ENCODE measurements at places on chromosomes 13 and 19. TPM values are rescaled to one million over a fixed set of nuclear protein-coding genes. Genes with fewer than 3 reads are reported as not detected.

TYROBP gene
- total RNA-seq: 12.7 TPM

- H3K4me1 ChIP-seq: no peaks in the 10 kb centered on the region
- H3K27ac ChIP-seq: no peak overlapping the region
- H3K36me3 ChIP-seq: no peaks in the 10 kb centered on the region
- H3K4me3 ChIP-seq: no peak overlapping the region
- no peaks in the 10 kb centered on the region for H3K27me3 ChIP-seq
- no peak for DNase-seq
These were observed 127.5 kb upstream of the OBI1 start for GRCh38 chr13:78786459-78786858.

RXFP2 gene
- total RNA-seq: not detected

SLITRK6 gene
- total RNA-seq: not detected

- no peak overlapping the region for H3K4me3 ChIP-seq
- H3K27me3 ChIP-seq: no peaks in the 10 kb centered on the region
- no peak for DNase-seq
- H3K4me1 ChIP-seq: no peaks in the 10 kb centered on the region
- no peaks in the 10 kb centered on the region for H3K36me3 ChIP-seq
These were observed 37.6 kb downstream of the KCTD12 start for GRCh38 chr13:76848596-76848995.

DNA sequence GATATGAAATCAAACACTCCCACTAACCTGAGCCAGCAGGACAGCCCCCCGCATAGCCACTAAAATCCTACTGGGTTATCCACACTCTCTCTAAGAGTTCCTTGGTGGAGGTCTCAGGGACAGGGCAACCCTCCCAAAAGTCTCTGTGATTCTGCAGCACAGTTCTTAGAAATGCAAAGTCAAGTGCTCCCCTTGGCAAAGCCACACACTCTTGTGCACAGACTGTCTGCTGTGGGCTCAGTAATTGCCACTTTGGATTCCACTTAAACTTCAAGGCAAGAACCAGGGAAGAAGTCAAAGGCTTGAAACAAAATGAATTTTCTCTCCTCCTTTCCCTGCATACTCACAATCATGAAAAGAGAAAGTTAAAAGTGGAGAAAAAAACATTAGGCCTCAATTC, 61.5 kb downstream of the DOCK9 start:
- peaks cover 18% of the 10 kb centered on the region for H3K4me1 ChIP-seq
- no peak for DNase-seq
- peaks cover 12% of the 10 kb centered on the region for H3K36me3 ChIP-seq
- H3K4me3 ChIP-seq: no peak overlapping the region

PDX1 gene
- total RNA-seq: not detected

GRCh38 chr13:43730642-43731041, 56.1 kb downstream of the ENOX1 start:
- DNase-seq: no peak
- no peaks in the 10 kb centered on the region for H3K36me3 ChIP-seq
- no peak overlapping the region for H3K27ac ChIP-seq

DNA sequence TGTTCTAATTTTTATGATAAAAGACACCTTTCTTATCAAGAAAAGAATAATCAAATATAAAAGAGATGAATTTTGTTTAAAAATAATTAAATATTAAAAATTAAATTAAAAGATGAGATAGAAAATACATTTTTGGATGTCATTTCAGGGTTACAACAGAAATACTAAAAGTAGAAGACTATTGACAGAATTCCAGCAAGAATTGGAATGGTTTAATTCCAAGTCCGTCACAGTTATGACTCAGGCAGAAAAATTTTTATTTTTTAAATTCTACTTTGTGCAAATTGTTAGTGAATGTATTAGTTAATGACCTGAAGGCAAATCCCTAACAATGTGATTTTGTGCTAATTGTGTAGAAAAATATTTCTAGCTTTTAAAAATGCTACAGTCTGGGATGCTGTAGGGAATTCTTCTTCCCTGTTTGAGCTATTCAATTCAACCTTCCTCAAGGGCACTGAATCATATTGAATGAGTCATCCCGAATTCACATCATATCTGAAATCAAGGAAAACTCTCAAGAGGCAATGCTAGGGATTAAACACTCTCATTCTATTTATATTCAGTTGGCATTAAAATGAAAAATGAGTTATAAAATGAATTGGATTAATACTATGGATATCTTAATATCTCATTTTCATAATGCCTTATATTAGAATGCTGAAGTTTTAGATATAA, 633.5 kb upstream of the ATXN8OS start:
- H3K4me1 ChIP-seq: no peaks in the 10 kb centered on the region
- no peaks in the 10 kb centered on the region for H3K36me3 ChIP-seq
- no peak overlapping the region for H3K27ac ChIP-seq

DNA sequence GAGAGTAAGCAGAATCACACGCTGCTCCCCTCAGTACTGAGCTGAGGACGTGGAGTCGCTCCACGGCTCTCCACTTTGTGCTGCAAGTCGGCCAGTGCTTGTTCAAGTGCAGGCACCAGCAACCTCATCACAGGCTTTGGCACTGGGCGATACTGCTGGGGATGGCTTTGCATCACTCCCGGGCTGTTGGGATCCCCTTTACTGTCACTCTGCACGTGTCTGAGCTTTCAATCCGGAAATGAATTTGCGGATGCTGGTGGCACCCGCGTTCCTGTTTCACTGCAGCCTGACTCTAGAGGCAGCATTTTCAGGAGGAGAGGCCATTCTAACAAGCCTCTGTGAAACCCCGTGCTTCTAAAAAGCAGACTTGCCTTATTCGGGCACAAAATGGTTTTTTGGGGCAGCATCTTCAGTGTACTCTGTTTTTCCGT, 19.1 kb downstream of the SMARCA4 start:
- peaks cover 9% of the 10 kb centered on the region for H3K36me3 ChIP-seq
- DNase-seq: peak; percentile 6
- no peaks in the 10 kb centered on the region for H3K27me3 ChIP-seq
- H3K4me1 ChIP-seq: no peaks in the 10 kb centered on the region
- no peak overlapping the region for H3K27ac ChIP-seq
- H3K4me3 ChIP-seq: no peak overlapping the region

DNA sequence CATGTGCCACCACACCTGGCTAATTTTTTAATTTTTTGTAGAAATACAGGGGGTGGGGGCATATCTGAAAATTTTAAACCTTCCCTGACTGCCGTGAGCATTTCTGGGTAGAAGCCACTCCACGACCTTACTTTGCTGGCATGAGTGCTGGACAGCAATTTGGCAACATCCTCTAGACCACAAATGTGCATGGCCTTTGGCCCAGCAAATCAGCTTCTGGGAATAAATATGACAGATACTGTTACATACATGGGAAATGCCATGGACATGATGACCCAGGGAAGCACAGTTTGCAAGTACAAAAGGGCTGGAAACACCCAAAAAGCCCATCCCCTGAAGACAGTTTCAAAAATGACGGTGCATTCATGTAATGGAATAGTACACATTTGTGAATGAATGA, 3.2 kb upstream of the PVR start:
- no peak overlapping the region for H3K4me3 ChIP-seq
- no peaks in the 10 kb centered on the region for H3K27me3 ChIP-seq
- no peaks in the 10 kb centered on the region for H3K36me3 ChIP-seq
- no peak overlapping the region for H3K27ac ChIP-seq

GRCh38 chr13:44364345-44365000, 9.2 kb upstream of the SERP2 start:
- no peaks in the 10 kb centered on the region for H3K36me3 ChIP-seq
- no peaks in the 10 kb centered on the region for H3K27me3 ChIP-seq
- no peak overlapping the region for H3K27ac ChIP-seq
- H3K4me1 ChIP-seq: no peaks in the 10 kb centered on the region
- DNase-seq: no peak
- no peak overlapping the region for H3K4me3 ChIP-seq

DNA sequence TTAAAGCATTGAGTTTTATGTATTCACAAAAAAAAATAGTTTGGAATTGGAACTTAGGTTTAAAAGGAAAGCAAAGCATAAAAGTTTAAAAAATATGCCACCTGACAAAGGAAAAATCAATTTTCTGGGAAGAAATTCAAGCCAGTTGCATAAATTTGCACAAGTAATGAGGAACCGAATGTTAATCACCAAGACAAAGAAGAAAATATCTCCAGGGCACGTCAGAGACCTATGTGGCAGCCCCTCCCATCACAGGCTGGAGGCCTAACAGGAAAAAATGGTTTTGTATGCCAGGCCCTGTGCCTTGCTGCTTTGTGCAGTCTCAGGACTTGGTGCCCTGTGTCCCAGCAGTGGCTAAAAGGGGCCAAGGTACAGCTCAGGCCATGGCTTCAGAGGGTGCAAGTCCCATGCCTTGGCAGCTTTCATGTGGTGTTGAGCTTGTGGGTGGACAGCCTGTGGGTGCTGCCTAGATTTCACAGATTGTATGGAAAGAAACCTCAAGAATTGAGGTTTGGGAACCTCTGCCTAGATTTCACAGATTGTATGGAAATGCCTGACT, 767.2 kb upstream of the SLC10A2 start:
- H3K4me3 ChIP-seq: no peak overlapping the region
- H3K36me3 ChIP-seq: no peaks in the 10 kb centered on the region
- no peaks in the 10 kb centered on the region for H3K27me3 ChIP-seq
- no peak for DNase-seq

DNA sequence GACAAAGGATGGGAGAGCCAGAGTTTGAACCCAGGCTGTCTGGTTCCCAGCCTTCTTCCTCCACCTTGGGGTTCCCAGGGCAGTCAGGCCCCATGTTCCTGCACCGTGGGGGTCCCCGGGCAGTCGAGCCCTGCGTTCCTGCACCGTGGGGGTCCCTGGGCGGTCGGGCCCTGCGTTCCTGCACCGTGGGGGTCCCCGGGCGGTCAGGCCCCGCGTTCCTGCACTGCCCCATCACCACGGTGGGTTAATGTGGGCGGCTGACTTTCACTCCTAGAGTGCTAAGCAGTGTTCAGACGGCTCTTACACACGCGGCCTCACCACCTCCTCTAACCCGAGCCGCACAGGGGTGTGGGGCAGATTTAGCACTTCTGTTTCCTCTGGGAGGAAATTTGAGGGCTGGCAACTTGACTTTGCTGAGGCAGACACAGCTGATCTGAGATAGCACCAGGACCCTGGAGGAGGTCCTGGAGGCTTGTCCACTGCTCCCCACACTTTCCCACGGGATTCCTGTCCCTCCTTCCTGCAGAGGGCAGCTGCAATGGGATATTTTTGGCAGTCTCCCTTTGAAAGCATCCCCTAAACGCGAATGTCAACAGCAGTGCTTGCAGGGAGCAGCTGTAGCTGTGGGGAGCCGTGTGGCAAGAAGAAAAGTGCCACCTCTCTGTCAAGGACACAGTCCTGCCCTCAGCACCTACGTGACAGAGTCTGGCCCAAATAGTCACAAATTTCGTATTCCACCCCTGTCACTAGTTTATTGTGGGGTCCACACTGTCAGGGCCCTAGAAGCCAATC, 239.4 kb downstream of the TEX29 start:
- no peaks in the 10 kb centered on the region for H3K4me1 ChIP-seq
- no peak overlapping the region for H3K4me3 ChIP-seq
- H3K27ac ChIP-seq: no peak overlapping the region
- no peaks in the 10 kb centered on the region for H3K36me3 ChIP-seq

- H3K27me3 ChIP-seq: no peaks in the 10 kb centered on the region
These were observed 8.6 kb upstream of the HIPK4 start for GRCh38 chr19:40398417-40399131.

GRCh38 chr19:50639121-50640112, at the start of gene SYT3:
Gene SYT3 (minus strand): TSS chr19:50639881. CDS start chr19:50637411, 2,470 bp downstream.
- H3K36me3 ChIP-seq: no peaks in the 10 kb centered on the region
- no peak within 1 kb of the TSS for H3K27ac ChIP-seq
- no peak within 1 kb of the TSS for H3K4me3 ChIP-seq
- H3K4me1 ChIP-seq: no peaks in the 10 kb centered on the region
- peak; percentile 23 for DNase-seq

- no peaks in the 10 kb centered on the region for H3K36me3 ChIP-seq
- no peak overlapping the region for H3K4me3 ChIP-seq
- H3K4me1 ChIP-seq: no peaks in the 10 kb centered on the region
- no peak overlapping the region for H3K27ac ChIP-seq
These were observed 80.1 kb upstream of the ADGRE5 start for GRCh38 chr19:14301150-14301549.

DNA sequence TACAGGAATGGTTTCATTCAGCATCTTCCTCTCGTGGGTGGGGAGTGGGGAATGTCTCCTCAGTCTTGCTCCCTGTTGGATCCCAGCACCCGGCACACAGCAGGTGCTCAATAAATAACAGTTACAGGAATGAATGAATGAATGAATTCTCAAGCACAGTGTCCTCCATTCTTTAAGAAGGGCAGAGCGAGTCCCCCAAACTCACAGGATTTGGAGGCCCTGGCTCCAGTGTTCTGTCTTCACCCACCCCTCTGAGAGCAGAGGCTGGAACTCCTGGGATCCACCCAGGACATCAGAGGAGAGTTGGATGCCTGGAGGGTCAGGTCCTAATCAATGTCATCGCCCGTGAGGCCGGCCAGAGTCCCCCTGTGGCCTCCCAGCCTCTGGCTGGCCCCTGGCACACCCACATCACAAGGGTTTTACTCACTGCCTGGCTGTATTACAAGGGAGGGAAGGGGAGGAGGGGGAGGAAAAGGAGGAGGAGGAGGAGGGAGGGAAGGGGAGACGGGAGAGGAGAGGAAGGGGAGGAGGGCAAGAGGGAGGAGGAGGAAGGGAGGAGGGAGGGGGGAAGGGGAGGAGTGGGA, 8.7 kb upstream of the CREB3L3 start:
- no peaks in the 10 kb centered on the region for H3K36me3 ChIP-seq
- no peak overlapping the region for H3K27ac ChIP-seq
- DNase-seq: no peak

- no peak overlapping the region for H3K27ac ChIP-seq
- H3K4me1 ChIP-seq: no peaks in the 10 kb centered on the region
- no peaks in the 10 kb centered on the region for H3K36me3 ChIP-seq
- H3K4me3 ChIP-seq: no peak overlapping the region
- no peak for DNase-seq
These were observed 45.3 kb upstream of the TRPC4 start for GRCh38 chr13:37914781-37915391.

STAP2 gene
- 2.4 TPM for total RNA-seq

N4BP2L1 gene
- total RNA-seq: 51.9 TPM

GRCh38 chr19:32164384-32164992, 180.9 kb upstream of the ZNF507 start:
- no peak for DNase-seq
- no peak overlapping the region for H3K4me3 ChIP-seq
- H3K4me1 ChIP-seq: no peaks in the 10 kb centered on the region

DNA sequence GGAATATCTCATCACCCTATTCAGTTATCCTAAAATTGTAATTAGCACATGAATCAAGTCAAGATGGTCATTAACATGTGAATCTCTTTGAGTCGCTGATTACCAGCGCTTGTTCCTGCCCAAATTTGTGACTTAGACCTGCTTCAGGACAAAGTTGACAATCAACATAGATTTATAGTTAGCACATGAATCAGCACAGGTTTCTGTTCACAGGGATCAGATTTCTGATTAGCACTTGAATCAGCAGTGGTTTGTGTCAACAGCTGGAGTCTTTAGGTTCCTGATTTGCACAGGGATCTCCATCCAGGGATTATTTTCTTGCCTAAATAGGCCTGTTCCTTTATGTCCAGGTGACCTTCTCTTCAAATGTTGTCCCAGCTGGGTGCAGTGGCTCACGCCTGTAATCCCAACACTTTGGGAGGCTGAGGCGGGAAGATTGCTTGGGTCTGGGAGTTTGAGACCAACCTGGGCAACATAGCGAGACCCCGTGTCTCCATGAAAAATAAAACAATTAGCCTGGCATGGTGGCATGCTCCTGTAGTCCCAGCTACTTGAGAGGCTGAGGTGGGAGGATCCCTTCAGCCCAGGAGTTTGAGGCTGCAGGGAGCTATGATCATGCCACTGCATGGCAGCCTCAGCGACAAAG, 3.8 kb upstream of the LRFN3 start:
- H3K4me1 ChIP-seq: peaks cover 56% of the 10 kb centered on the region
- no peak for DNase-seq
- no peaks in the 10 kb centered on the region for H3K36me3 ChIP-seq
- no peak overlapping the region for H3K4me3 ChIP-seq
- peak overlapping the region; percentile 25 for H3K27ac ChIP-seq
